Neural crest cell (in vitro differentiated cells): ENCODE measurements at places on chromosomes 6 and 20. TPM values are rescaled to one million over a fixed set of nuclear protein-coding genes. Genes with fewer than 3 reads are reported as not detected.

The GPR63 gene
- total RNA-seq, result 6.0 and 6.9 TPM in 2 replicates

The MMP24 gene
- 2.8 and 2.9 TPM in 2 replicates for total RNA-seq

The STMND1 gene
- not detected in 2 replicates for total RNA-seq

The WFDC8 gene
- total RNA-seq, result not detected in 2 replicates

GRCh38 chr6:169454204-169454871 is 200.7 kb upstream of the THBS2 start:
- H3K27me3 ChIP-seq, result no peaks in the 10 kb centered on the region
- DNase-seq, result no peak
- H3K4me3 ChIP-seq, result no peak overlapping the region
- peaks cover 12% of the 10 kb centered on the region for H3K4me1 ChIP-seq
- no peak overlapping the region for H3K27ac ChIP-seq
- H3K36me3 ChIP-seq, result peaks cover 6% of the 10 kb centered on the region

- no peaks in the 10 kb centered on the region for H3K27me3 ChIP-seq
- no peak overlapping the region for H3K4me3 ChIP-seq
- no peak for DNase-seq
- H3K4me1 ChIP-seq, result no peaks in the 10 kb centered on the region
- peaks cover 6% of the 10 kb centered on the region for H3K36me3 ChIP-seq
Measured at GRCh38 chr6:10894958-10895357, 8.1 kb downstream of the SYCP2L start.

DNA sequence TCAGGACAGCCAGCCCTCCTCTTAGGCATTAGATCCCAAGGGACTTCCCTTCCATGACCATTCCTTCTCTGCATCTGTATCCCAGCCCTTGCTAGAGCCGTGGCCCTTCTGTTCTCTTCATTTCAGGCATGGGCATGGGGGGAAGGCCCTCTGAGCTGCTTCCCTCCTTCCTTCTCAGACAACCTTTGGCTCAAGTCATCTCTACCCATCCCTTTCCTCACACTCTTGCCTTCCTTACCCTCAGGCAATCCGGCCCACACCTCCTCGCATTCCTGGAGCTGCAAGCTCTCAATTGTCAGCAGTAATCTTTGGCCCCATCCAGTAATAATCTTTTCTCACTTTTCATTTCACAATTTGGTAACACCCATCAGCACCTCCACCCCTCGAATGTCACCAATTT is 426.9 kb upstream of the JARID2 start:
- H3K4me3 ChIP-seq, result no peak overlapping the region
- H3K36me3 ChIP-seq, result no peaks in the 10 kb centered on the region

DNA sequence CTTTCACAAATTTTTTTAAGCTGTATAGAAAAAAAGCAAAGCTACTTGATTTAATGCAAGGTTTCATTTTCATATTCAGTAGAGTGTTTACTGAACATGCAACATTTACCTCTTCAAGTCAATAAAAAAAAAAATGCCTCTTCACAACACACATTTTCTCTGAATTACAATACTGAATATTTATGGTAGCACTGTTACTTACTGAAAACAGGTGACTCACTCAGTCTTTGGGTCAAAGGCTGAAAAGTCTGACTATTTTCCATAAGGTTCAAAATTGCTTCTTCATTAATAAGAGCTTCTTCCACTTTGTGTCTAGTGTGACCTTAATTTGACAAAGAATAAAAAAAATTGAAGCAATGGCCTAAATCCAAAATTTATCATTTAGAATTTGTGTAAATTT is 101.9 kb downstream of the REV3L start:
- no peaks in the 10 kb centered on the region for H3K4me1 ChIP-seq
- H3K36me3 ChIP-seq, result peaks cover 26% of the 10 kb centered on the region
- H3K27ac ChIP-seq, result no peak overlapping the region
- no peaks in the 10 kb centered on the region for H3K27me3 ChIP-seq
- no peak overlapping the region for H3K4me3 ChIP-seq
